Activated CD4-positive, alpha-beta T cell treated with anti-CD3 and anti-CD28 coated beads for 36 hours (primary cell): ENCODE measurements at places on chromosomes 6 and 20. TPM values are rescaled to one million over a fixed set of nuclear protein-coding genes. Genes with fewer than 3 reads are reported as not detected.

Gene NEURL2
- total RNA-seq, result 1.9 TPM

Gene DUSP15
- not detected for total RNA-seq

Gene PRL
- total RNA-seq, result not detected

Gene MPIG6B
- total RNA-seq, result not detected

Gene UST
- 2.8 TPM for total RNA-seq

Gene BMP5
- not detected for total RNA-seq
